Posterior cingulate gyrus (tissue), 11 donors: ENCODE measurements at places on chromosomes 4 and X.

DNA sequence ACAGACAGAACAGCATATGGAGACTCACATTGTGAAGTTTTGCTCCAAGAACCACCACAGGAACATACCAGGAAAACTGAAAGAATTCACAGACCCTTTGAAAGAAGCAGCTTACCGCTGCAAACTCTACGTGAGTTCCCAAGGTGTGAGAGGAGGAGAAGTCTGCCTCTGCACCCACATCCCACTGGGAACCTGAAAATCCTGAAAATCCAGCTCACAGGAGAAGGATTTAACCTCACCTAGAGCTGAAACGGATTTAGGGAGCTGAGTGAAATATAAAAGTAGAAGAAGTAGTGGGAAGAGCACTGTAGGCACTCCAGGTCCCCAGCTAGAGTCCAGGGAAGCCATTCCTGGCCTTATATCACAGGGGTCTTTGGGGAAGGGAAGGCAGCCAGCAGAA is 80.0 kb downstream of the FHIP1A start:
- DNase-seq = no peak

DNA sequence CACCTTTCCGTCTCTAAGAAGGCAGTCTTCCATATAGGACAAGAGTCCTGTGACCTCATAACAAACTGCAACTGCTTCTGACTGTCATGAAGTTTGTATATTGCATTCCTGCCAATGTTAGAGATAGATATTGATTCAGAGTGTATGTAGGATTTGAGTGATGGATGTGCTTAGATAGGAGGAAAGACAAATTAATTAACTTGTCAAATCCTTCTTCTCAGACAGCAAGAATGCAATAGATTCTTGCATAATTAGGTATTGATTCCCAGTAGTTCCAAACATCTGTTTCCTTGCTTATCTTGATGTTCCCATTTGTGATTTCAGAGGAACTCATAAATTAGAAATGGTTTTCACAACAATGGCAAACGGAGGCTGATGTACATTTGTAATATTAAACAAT is 555.3 kb downstream of the TRAM1L1 start:
- no peak for DNase-seq

GRCh38 chr4:73962724-73963123 is 19.1 kb downstream of the PF4 start:
- DNase-seq = no peak

GRCh38 chrX:150088042-150088441 is 149.8 kb upstream of the EOLA2 start:
- DNase-seq = no peak

DNA sequence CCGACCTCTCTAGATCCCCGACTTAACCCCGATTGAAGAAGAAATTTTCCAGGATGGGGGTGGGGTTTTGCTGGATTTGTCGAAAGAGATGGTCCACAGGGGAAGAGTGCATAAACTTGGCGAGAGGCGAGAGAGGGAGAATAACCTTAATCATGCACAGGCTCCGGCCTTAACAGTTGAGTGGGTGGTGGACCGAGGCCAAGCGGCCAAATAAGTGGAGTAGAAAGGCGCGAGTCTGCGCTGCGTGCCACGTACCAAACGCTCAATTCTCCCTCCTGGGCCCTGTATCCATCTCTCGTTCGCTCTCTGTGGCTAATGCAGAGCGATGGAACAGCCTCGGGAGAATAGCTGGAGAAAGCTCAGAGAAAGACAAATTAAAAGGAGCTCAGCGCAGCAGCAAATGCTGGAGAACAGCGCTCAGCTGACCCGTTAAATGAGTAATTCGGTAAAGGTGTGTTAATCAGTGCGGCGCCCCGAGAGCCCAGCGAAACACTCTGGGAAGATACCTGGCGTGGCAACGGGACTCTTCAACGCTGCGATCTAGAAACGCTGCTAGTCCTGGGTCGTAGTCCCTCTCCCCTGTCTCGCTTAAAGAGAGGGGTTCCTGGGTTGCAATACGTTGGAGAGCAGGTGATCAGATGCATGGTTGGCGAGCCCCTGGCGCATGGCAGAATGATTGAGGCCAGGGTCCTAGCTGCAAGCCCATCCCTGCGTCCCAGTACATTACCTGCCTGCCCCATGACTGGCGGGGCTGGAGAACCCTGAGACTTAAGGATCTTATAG is 887 bp upstream of the IL1RAPL2 start:
- peak; percentile 60 for DNase-seq

DNA sequence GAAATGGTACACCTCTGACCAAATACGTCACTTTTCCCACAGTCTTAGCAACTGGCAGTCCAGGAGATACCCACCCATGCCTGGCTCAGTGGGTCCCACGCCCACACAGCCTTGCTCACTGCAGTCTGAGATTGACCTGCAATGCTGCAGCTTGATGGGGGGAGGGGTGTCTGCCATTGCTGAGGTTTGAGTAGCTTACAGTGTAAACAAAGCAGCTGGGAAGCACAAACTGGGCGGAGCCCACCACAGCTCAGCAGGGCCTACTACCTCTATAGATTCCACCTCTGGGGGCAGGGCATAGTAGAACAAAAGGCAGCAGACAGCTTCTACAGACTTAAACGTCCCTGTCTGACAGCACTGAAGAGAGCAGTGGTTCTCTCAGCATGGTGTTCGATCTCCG is 52.7 kb downstream of the AMER1 start:
- DNase-seq = no peak

DNA sequence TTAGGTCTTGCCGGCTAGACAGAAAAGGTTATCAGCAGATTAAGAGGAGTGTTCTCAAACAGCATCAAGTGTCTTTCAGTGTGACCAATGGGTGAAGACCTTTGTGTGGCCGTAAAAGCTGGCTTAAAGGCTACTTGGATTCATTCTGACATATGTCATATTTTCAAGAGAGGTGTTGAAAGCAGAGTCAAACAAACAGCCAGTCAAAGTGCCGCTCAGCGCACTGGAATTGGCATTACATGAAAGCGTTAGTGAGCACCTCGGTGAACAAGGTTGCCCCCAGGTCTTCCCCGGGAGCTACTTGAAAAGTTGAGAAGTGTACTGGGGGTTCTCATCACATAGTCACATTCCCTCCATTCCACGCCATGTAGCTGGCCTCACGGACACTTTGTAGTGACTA is 148.9 kb downstream of the SOX3 start:
- no peak for DNase-seq

- DNase-seq = no peak
Measured at GRCh38 chrX:13649838-13650237, 3.1 kb upstream of the TCEANC start.

DNA sequence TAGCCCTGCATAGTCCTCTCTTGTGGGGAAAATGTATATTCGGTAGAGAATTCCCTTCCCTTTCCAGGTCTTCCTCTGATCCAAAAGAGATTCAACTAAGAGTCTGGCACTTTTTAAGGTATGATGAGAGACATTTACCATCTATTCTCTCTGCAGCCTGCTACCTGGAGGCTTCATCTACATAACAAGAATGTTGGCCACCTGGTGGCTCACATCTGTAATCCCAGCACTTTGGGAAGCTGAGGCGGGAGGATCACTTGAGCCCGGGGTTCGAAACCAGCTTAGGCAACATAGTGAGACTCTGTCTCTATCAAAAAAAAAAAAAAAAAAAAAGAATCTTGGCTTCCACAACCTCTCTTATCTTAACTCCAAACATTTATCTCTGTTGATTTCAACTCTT is 40.4 kb upstream of the NOCT start:
- DNase-seq = no peak
